ENCODE measurements at places on chromosomes 7 and 10. TPM values are rescaled to one million over a fixed set of nuclear protein-coding genes. Genes with fewer than 3 reads are reported as not detected.

DNA sequence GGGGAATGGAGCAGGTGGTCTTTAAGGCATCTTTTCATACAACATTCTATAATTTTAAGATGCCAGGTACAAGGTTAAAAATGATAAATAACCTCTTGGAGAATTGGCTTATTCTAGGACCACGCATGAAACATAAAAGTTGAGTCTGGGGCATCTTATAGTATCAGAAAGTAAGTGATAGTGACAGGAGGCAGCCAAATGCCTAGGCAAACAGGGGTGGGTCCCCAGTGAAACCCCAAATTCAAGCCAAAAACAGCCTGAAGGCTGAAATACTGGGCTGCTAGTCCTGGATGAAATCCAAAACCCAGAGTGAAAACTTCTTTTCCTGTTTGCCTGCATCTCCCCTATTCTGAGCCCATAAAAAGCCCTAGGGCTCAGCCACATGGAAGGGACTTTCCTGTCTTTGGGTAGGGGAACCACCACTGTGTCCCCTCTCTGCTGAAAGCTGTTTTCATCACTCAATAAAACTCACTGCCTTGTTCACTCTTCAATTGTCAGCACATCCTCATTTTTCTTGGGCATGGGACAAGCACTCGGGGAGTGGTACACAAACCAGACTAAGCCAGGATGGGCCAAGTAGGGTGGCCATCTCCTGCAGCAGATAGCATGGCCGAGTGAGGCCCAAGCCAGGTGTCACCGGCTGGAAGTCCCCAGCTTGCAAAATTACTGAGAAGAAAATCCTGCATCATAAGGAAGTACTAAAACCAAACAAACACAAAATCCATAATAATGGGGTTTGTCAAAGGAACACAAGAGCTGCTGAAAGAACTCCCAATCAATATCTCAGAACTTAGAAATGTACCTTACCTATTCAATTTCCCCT, 241.6 kb upstream of the GALNT17 start:
- DNase-seq: no peak

GRCh38 chr7:11896663-11897062, 64.7 kb upstream of the THSD7A start:
- DNase-seq: no peak

- no peak for DNase-seq
Measured at GRCh38 chr10:128024426-128024825, 101.8 kb downstream of the MKI67 start.

- DNase-seq: no peak
Measured at GRCh38 chr7:40263752-40264390, 129.1 kb downstream of the SUGCT start.

- DNase-seq: no peak
Measured at GRCh38 chr10:63462442-63462841, 3.3 kb downstream of the JMJD1C start.

GRCh38 chr10:1432161-1432560, 305.2 kb downstream of the ADARB2 start:
- DNase-seq: no peak

DNA sequence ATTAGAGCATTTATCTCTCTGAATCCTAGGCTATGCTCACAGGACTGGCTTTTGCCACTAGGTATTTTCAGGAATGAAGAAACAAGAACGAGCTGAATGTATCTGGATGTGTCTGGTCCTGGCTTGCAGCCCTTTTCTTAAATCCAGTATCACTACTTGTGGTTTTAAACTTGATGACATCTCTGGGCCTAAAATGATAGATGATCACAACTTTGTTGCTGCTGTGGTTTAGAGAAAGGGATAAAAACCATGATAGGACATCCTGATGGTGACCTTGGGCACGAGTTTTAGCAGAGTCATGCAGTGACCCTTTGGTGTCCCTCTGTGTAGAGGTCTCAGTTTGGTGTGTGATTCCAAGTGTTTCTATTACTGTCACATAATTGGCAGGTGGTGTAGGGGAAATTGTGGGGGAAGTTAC, 31.7 kb upstream of the SEMA3C start:
- DNase-seq: no peak

DNA sequence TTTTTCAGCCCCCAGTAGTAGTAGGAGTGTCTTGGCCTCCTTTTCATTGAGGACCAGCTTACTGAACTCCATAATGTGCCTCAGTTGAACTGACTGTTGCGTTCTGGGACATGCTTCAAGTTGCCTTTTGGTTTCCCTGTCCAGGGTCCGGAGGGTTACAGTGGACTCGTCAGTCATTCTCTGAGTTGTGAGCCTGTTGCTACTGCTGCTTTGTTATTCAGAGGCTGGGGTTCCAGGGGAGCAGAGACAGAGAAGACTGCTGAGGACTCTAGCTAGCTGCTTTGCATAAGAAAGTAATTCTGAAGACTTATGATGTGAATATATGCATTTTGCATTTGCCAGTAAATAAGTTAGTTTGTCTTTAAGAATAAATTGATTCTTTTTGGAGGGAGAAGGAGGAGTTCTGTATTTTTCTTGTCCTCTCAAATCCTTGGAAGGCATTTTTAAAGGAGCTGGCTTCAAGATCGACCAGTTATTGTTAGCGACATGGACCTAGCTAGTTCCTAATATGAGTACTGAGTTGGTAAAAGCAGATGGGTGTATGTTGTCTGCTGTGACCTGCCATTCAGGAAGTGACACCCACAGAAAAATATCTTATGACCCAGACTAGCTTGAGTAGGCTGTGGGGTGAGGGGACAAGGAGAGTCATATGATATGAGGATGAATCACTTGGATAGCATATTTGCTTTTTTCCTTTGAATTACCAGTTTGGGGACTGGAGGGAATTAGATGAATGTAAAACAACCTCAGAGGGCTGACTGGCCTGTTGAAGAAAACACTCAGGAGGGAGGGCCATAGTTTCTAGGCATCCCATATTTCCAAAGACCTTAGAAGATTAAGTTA, 8.3 kb downstream of the PI4K2A start:
- no peak for DNase-seq

DNA sequence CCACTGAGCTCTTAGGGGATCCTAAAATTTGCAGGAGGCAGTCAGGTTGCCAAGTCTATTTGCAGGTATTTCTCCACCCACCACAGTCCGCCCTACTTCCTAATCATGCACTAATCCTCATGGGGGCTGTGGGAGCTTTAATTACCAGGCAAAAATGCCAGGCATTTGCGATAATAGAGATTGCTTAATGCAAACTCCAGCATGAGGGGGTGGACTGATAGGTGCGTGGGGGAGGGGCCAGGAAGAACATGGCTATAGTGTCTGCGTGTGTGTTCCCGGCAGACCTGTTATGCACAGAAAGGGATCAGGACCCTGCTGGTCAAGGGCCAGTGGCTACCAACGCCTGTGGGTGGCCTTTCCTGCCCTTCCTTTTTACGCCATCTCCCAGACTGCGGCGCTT, 15.6 kb upstream of the AQP1 start:
- no peak for DNase-seq

- no peak for DNase-seq
Measured at GRCh38 chr10:97297556-97298222, 5.3 kb upstream of the ARHGAP19 start.

DNA sequence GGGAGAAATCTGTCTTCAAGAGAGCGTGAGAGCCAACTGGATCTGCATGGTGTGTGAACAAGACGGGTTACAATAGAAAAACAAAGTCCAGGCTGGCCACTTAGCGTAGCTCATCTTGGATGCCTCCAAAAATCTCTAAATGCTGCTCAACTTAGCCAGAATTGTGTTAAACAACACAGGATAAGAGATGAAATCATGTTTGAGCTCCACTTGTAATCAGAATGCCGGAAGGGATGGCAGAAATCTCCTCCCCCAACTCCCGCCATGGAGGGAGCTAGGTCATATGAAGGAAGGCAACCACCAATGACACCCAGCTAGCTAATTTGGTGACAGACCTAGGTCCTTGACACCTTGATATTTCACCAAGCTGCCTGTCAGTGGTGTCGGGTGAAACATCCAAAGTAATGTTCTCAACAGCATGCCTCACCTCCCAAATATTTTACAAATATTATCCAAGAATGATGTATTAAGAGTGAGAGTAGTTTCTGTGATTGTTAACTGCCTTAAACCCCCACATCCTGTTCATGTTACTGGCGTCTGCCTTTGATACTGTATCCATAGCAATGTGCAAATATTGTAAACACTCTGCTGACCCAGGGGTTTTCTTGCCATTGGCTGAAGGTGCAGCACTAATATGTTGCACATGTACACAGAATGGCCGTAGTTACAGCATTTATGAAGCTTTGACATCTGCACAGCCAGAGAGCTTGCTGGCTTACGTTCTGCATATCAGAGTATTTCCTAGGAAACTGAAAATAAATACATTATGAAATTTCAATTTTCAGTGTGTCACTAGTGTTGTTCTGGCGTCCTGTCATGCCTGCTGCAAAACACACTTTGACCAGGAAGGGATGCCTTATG, 25.8 kb downstream of the TMEM254 start:
- no peak for DNase-seq

- DNase-seq: no peak
Measured at GRCh38 chr10:77385315-77385714, 252.3 kb downstream of the KCNMA1 start.

- DNase-seq: no peak
Measured at GRCh38 chr10:31103112-31103511, 71.4 kb upstream of the ZNF438 start.

DNA sequence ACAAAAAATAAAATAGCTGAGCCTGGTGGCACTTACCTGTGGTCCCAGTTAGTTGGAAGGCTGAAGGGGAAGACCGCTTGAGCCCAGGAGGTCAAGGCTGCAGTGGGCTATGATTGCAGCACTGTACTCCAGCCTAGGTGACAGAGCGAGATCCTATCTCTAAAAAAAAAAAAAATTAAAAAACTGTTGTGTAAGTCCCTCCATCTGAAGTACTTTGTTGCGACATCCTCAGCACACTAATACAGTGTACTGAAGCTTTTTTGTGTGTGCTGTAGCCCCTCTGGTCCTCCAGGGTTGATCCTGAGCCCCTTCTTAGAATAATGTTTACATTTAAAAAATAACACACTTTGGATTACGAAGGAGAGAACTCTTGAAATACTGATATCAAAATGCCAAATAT, 71.3 kb downstream of the PFKFB3 start:
- no peak for DNase-seq

GRCh38 chr7:16368885-16369284, 52.5 kb downstream of the CRPPA start:
- no peak for DNase-seq

- no peak for DNase-seq
Measured at GRCh38 chr7:24827027-24827426, 69.8 kb upstream of the GSDME start.

DNA sequence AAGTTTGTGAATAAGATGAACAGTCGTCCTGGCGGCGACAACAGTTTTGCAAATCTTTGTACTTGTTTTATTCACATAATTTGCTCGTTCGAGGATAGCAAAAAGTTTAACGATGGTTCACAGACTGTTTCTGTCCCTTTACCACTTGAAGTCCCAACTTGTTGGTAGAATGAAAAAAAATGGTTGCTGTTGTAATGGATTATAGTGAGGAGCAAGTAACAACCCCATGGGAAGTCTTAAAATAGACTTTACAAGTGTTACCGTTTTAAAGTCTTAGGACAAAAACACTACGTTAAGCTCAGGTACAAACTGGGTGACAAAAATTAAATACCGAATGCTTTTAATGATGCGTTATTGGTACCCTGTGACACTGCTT, 589 bp downstream of the LSM8 start:
- no peak for DNase-seq

DNA sequence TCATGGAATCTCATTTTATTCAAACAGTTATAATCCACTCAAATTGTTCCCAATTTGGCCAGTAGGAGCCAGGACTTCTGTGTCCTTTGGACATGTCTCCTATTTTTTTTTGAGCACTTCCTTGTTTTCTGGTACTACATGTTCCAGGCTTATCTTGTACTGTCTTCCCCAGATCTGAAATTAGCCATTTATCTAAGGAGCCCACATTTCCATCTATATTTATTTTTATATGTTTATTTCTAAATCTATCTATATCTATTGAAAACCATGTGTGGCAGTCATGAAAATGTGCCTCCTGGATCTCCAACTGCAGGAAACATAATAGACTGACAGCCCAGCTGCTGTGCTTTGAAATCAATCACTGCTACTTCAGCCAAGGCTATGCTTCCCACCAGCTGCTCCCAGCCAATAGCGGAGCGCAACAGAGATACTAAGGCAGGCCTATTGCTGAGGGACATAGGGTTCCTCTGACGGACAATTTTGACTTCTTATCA, 147.1 kb downstream of the LRRC4 start:
- no peak for DNase-seq

- DNase-seq: no peak
Measured at GRCh38 chr7:14144109-14144508, 154.6 kb upstream of the ETV1 start.

DNA sequence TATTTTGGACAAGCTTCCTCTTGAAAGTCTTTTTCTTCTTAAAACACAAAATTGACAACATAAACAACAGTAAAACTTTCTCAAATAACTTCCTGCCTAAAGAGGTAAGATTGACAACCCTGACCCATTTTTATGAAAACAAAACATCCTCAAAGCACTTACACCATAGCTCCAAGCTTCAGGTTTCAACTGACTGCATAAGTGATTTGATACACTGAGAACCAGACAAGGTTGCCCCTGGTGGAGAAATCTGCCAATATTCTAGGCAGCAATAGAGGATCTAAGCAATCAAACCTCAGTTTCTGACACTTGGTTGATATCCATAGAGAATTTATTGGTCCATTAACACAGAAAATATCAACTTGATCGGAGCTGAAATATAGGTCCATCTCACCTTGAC, 147.8 kb downstream of the ELAPOR2 start:
- no peak for DNase-seq

DNA sequence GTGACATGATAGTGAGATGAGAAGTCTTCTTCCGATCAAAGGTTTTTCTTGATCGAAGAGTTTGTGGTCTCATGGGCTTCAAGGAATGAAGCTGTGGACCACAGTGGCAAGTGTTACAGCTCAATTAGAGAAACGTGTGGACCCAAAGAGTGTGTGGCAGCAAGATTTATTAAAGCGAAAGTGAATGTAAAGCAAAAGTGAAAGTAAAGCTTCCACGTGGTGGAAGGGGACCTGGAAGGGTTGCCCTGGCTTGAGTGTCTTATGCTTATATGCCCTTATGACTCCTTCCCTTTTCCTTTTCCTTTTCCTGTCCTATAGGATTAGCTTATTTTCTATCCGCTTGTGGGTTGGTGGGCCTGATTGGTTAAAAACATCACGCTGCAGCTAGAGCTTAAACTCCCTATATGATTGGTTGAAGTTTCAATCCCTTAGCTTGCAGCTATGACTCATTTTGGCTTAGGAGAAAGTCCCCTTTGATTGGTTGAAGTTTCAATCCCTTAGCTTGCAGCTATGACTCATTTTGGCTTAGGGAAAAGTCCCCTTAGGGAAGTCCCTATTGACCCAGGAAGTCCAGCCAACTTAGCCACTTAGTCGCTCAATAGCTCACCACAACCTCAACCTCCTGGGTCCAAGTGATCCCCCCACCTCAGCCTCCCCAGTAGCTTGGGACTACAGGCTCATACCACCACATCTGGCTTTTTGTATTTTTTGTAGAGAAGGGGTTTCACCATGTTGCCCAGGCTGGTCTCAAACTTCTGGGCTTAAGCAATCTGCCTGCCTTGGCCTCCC, 34.7 kb downstream of the MRPS24 start:
- no peak for DNase-seq

- DNase-seq: no peak
Measured at GRCh38 chr10:93124580-93125318, 51.1 kb downstream of the CYP26A1 start.

The TBXAS1 gene
- 4.3 TPM for total RNA-seq

The EPHA1 gene
- total RNA-seq: not detected

The CLDN3 gene
- total RNA-seq: not detected

The PTF1A gene
- total RNA-seq: not detected

The CNPY1 gene
- total RNA-seq: not detected

The SLC16A12 gene
- 3.1 TPM for total RNA-seq

The PTPRN2 gene
- total RNA-seq: 0.92 TPM

Measured in cardiac septum (tissue), 1 donor.